Mucosa of gallbladder (tissue), 1 donor: ENCODE measurements at places on chromosomes 6 and 20. TPM values are rescaled to one million over a fixed set of nuclear protein-coding genes. Genes with fewer than 3 reads are reported as not detected.

DNA sequence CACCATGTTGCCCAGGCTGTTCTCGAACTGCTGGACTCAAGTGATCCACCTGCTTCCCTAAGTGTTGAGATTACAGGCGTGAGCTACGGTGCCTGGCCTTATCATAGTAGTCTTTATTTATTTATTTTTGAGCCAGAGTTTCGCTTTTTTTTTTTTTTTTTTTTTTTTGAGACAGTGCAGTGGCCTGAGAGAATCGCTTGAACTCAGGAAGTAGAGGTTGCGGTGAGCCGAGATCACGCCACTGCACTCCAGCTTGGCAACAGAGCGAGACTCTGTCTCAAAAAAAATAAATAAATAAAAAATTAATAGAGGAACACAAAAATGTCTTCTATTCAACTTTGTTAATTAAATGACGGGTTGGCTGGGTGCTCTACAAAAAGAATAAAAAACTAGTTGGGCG is 12.9 kb downstream of the MAPRE1 start:
- no peak for DNase-seq

GRCh38 chr6:23659125-23659524 is 466.9 kb upstream of the NRSN1 start:
- DNase-seq = peak; percentile 17

DNA sequence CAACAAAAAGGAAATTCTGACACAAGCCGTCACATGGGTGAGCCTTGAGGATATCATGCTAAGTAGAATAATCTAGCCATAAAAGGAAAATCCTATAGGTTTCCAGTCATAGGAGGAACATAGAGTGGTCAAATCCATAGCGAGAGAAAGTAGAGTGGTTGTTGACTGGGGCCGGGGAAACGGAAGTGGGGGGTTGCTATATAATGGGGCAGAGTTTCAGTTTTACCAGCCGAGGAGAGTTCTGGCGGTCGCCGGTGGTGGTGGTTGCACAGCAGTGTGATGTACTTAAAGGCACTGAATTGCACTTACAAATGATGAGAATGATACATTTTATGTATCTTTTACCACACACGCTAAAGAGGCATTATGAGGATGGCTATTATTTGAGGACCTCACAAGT is 4.9 kb downstream of the GPR31 start:
- no peak for DNase-seq

DNA sequence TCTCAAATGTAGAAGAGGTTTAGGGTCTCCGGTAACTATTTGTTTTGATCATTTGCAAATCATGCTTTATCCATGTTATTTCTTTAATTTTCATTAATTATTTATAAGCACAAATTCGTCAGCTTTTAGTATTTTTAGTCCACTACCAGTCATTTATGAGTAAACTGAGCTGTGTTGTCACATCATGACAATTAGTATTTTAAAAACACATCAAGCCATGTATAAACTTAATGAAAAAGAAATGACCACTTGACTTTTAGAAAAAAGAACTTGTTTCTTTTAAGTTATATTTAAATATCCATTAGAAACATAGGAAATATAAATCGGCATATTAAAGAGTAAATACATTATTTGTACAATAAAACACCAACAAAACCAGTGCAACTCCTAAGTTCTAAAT is 2.8 kb downstream of the NKX2-4 start:
- no peak for DNase-seq

- DNase-seq = no peak
Measured at GRCh38 chr6:41675176-41675775, 37.0 kb downstream of the MDFI start.

- no peak for DNase-seq
Measured at GRCh38 chr6:27994616-27995015, 37.6 kb downstream of the OR2B6 start.

DNA sequence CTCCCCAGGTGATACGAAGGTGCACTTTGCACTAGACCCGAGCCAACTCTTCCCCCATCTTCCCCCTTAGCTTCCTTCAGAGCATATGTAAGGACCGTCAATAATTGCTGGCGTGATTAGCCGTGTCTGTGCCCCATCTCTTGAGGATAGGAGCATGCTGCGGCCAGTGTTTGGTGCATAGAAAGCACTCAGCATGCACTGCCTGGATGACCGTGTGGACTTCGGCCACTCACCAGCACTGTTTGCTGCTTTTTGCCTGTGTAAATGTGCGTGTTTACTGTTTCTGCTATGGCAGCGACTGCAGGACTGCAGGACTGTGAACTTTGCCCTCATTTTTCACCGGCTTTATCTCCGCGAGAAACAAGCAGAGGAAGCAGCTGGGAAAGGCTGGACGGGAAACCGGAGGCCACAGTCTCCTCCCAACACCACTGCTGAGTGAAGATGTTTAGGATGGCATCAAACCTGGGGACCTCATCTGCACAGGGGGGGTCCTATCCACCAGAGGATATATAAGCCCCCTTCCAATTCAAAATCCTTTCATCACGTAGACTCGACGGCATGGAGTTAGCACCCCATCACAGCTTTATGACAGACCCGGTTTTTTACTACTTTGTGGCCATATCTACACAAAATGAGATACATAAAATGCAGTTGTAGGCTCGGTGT is 150.6 kb upstream of the AFDN start:
- DNase-seq = peak; percentile 86

GRCh38 chr6:35967076-35967774 is 46.3 kb upstream of the SRPK1 start:
- DNase-seq = no peak

- DNase-seq = peak; percentile 70
Measured at GRCh38 chr20:50267041-50267865, 76.6 kb downstream of the CEBPB start.

DNA sequence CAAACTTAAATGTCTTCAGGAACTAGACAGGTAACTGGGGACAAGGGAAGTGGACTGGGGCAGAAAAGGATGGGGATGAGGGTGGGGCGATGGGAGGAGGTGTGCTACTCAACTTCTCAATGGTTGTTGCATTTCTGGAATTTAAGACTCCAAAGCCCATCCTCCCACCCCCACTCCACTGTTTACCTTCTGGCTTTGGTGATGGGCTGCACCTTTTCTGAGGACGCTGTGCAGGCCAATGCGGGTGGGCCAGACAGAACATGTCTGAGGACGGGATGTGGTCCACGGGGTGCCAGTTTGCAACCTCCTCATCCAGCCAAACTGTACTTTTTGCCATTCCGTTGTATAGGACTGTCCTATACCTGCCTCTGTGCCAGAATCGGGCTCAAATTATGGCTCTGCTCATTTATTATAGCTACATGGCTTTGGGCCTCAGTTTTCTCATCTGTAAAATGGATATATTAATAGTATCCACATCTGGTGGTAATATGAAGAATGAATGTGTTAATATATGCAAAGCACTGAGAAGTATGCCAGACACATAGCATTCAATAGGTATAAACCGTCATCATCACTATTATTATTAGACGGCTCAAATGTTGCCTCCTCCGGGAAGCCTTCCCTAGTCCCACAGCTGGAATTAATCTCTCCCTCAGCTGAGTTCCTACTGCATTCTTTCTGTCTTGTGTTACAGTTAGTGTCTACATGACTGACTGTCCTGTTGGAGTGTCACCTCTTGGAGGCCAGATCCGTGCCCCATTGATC is 31.0 kb upstream of the VEGFA start:
- no peak for DNase-seq

DNA sequence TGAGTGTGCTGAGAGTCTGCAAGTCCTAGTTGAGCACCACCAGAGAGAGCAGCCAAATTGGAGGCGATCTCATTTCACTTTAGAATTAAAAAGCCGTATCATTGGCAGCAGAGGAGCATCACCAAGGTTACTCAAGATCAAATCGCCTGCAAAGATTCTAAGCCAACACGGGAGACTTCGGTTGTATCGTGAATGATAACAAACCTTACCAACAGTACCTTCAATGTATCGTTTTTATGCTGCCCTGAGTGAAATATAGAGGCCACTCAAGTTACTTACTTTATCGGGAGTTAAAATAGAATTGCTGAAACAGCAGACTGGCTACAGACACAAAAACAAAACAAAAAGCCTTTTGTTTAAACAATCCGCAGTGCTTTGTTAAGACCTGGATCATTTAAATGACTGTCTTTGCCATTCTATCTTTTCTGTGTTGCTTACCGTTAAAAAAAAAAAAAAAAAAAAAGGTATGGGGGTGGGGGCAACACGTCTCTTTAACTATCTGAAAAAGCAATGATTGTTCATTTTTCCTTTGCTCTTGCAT is 14.2 kb downstream of the NHSL1 start:
- DNase-seq = no peak

- no peak for DNase-seq
Measured at GRCh38 chr6:150212778-150213177, 69.9 kb downstream of the PPP1R14C start.

GRCh38 chr20:35541118-35541782 is 628 bp upstream of the ERGIC3 start:
- no peak for DNase-seq

- no peak for DNase-seq
Measured at GRCh38 chr20:11020712-11021111, 346.9 kb upstream of the JAG1 start.

DNA sequence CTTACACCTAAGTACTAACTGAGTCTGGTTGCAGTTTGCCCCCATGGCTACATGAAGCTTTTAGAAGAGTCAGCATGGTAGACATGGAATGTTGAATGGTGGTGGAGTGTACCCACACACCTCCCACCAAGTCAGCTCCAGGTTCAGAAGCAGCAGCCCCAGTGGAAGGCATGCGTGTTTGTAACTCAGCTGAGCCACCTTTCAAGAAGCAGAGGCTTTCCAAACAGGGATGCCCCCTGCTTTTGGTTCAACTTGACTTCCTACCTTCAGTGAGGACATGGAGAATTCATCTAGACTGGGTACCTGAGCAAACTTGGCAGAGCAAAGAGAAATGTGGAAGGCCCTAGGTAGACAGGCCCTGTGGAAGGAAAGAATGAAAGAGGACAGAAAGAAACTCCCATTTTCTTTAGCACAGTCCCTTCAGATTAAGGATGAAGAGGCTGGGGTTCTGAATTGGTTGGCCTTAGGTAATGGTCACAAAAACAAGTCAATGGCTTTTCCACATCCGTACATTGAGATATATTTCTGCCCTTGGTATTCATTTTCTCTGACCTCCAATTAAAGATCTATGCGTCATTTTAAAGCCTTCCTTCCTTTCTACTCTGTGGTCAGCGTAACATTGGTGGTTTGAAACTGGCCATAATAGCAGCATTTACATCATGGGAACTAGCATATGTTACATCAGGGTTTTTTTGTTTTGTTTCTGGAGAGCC is 53.2 kb downstream of the HFE start:
- DNase-seq = no peak

DNA sequence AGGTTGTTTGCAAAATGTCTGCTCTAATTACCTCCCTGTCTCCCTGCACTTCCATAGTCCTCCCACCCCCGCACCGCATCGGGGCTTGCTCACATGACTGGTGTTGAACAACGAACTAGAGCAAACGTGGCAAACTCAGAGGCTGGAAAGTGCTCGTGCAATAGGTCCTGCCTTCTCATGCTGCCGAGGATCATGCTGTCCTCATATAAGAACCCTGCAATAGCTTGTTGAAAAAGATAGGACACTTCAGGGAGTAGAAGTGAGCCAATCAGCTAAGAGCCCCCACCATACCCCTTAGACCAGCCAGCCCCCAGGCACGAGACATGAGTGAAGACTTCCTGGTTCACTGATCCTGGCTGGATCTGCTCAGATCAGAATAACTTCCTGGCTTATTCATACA is 219.2 kb downstream of the C6orf118 start:
- DNase-seq = no peak

DNA sequence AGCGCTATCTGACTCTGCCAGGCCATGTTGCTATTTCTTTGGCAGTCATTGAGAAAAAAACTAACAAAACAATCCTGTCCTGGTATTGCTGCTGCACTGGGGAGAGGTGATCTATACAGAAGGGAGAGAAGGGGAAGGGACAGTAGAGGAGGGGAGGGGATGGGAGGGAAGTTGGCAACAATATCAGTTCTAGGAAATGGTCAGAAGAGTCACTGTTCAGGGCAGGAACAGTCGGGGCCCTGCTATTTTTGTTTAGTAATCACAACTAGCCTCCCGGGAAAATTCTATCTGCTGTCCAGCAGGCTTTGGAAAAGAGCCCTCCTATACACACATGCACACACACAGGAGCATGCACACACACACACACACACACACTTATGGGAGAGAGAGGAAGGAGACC is 142.3 kb upstream of the CARMIL1 start:
- DNase-seq = no peak

- no peak for DNase-seq
Measured at GRCh38 chr20:34431168-34431567, 68.1 kb downstream of the ITCH start.

DNA sequence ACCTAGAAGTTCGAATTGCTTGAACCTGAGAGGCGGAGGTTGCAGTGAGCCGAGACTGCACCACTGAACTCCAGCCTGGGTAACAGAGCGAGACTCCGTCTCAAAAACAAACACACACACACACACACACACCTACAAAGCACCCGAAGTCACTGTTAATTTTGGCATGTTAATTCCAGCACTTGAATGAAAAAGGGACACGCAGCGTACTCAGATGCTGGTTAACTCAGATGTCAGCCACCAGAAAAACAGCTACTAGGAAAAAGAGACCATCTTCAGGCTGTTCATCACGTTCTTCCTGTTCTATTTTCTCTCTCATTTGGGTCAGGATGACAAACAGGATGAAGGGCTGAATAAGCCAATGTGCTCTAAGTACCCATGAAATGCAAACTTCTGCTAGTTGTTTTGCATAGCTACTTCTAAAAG is 46.9 kb downstream of the BLOC1S5 start:
- no peak for DNase-seq

GRCh38 chr6:151682922-151683321 is 124.6 kb upstream of the ESR1 start:
- no peak for DNase-seq

DNA sequence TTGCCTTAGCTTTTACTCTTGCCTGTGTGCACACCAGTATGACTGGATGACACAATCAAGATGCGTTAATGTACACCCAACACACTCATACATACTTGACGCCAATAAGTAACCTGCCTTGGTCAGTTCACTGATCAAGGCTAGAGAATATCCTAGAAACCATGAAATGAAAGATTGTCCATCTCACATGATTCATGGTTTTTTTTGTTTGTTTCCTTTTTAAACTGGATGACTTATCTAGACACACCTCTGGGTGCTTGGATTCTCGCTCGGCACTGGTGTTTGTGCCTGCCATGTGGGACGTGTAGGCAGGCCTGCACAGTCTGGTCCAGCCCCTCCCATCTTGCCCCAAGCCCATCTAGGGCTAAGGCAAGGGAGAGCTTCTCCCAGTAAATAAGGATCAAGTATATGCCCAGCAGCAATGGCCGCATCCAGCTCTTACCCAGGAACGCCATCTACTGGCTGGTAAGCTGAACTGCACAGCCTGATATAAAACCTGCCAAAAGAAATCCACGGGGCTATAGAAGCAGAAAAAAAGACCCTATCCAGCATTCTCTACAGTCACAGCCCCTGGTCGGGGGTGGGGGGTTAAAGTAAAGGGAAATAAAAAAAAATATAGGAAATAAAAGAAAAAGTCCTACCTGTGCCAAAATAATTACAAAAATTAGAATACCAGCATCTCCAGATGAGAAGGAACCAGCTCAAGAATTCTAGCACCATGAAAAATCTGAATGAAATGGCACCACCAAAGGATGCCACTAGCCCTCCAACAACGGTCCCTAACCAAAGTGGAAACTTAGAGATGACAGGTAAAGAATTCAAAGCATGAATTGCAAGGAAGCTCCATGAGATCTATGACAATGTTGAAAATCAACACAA is 73.3 kb downstream of the OTOR start:
- no peak for DNase-seq

Gene POU5F1
- total RNA-seq = 9.7 TPM

Gene KCNK15
- 14.2 TPM for total RNA-seq

Gene CDKN1A
- 71.2 TPM for total RNA-seq

Gene GSTA4
- total RNA-seq = 19.9 TPM

Gene CASP8AP2
- 16.3 TPM for total RNA-seq
